ENCODE measurements at places on chromosomes 13 and 19. TPM values are rescaled to one million over a fixed set of nuclear protein-coding genes. Genes with fewer than 3 reads are reported as not detected.

DNA sequence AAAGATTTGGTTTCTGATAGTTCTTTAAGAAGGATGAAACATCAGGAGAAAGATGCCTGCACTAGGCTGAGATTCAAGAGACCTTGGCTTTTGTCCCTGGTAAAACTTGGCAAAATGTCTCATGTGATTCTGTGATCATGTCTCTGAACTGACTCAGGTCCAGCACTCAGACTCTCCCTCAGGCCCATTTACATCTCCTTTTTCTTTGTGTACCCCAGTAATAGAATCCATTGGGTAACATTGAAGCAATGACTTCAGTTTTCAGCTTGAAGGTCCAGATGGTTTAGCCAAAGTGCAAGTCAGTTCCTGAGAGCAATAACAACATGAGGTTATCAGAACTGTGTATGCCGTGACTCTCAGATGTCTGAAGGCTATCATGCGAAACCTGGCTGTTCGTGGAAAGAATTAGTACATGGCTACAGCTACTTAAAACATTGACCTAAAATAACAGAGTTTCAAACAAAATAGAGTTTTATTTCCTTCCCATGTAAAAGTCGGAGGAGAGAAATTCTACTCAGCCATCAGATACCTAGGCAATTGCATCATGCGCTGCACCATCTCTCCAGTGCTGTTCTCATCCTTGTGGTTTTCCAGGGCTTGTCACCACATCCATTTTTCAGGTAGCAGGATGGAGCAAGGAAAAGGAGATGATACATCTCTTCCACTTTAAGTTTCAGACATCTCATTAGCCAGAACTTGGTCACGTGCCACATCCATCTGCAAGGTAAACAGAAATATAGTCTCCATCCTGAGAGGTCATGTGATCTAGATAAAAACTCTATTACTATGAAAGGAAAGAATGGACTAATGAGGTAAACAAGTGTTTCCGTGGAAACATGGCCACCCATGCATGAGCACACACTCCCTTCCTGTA lies 117.3 kb downstream of the POSTN start:
- no peak for DNase-seq

GRCh38 chr13:80430561-80430960 lies 89.6 kb upstream of the SPRY2 start:
- DNase-seq: no peak

- no peak for DNase-seq
Observed at GRCh38 chr19:55066107-55066709, 3.3 kb upstream of the RDH13 start.

- no peak for DNase-seq
Observed at GRCh38 chr13:98619556-98619955, 42.6 kb upstream of the STK24 start.

DNA sequence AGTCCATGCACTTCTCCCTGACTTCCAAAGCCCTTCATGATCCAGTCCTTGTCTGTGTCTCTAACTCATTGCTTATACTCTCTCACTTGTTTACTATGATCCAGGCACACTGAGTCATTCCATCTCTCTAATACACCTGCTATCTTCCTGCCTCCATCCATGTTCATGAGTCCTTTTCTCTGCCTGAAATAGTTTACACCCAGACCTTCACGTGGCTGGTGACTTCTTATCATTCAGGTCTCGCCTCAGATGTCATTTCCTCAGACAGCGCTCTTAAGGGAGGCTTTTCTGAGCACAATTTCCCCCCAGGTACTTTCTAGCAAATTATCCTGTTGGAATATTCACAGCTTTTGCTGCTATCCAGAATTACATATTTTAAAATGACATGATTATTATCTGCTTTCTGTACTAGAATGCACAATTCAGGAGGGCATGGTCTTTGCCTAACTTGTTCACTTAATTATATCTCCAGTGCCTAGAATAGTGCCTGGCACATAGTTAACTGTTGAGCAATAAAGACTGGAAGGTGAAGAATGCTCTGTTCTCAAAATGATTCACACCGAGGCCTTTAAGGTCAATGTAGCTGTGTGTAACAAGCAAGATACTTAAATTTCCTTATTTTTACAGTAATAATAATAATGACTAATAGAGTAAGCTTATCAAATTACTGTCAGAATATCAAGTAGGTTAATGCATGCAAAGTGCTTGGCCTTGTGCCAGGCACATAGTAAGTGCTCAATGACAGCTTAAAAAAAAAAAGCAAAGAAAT lies 183.7 kb upstream of the SPRY2 start:
- no peak for DNase-seq

Gene FBXO27
- polyA plus RNA-seq: 9.8 TPM

- no peak for DNase-seq
Observed at GRCh38 chr19:58277748-58278540, 811 bp upstream of the ZNF8 start.

Gene SCGB2B2
- 2.0 TPM for polyA plus RNA-seq

DNA sequence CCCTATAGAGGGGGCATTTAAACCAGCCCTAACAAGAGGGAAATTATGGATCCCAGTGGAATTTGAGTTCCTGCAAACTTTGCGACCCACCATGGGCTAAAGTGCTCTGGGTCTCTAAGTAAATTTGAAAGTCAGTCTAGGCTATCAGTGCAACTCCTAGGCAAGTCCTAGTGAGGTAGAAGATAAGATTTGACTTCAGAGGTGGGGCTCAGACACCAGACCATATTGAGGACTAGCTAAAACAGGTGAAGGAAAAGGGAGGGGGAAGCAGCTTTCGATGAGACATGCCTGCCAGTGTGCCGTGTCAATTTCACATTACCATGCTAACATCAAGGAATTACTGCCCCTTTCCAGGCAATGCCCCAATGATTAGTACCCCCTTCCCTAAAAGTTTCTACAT lies 38.4 kb downstream of the CD320 start:
- no peak for DNase-seq

Gene C2CD4C
- polyA plus RNA-seq: 2.8 TPM

Gene SLC7A9
- polyA plus RNA-seq: 15.1 TPM

DNA sequence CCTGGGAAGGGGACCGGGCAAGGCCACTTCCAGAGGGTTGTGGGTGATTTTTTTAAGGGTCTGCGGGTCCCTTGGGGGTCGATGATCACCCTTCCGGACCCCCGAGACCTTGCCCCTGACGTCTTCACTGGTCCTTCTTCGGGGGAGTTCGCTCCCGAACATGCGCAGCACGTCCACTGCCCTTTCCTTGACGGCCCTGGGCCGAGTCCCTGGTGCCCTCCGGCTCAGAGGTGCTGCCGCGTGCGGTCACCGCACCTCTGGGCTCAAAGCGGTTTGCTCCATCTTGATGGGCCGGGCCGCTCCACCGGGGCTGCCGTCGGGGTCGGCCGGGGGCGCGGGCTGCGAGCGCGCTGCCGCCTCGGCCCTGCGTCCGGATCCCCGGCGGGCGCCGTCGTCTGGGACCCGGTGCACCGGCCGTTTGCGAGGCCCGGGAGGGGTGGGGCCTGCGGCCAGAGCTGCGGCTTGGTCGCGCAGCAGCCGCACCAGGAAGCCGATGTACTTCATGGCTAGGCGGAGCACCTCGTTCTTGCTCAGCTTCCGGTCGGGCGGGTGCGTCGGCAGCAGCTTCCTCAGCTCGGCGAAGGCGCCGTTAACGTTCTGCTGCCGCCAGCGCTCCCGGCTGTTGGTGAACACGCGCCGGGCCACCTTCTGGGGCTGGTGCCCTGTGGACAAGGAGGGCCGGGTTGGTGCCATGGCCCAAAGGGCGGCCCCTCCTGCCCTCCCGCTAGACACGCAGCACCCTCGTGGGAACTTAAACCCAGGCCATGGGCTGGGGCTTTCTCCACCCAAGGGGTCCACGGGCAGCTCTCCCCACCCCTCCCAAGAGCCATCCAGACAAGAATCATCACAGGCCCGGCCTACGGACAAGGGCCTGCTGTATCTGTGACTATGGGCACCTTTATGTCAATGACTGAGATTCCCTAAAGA lies 3.3 kb downstream of the LYL1 start:
- no peak for DNase-seq
